Endothelial cell (in vitro differentiated cells): ENCODE measurements at places on chromosomes 5 and 9. TPM values are rescaled to one million over a fixed set of nuclear protein-coding genes. Genes with fewer than 3 reads are reported as not detected.

GRCh38 chr5:156824800-156825199, 25.3 kb upstream of the PPP1R2B start:
- no peaks in the 10 kb centered on the region for H3K27me3 ChIP-seq
- H3K36me3 ChIP-seq, result no peaks in the 10 kb centered on the region
- DNase-seq, result peak; percentile 6
- no peak overlapping the region for H3K4me3 ChIP-seq
- H3K4me1 ChIP-seq, result no peaks in the 10 kb centered on the region

GRCh38 chr5:93596676-93597490, 13.9 kb downstream of the NR2F1 start:
- H3K4me3 ChIP-seq, result no peak overlapping the region
- no peaks in the 10 kb centered on the region for H3K36me3 ChIP-seq
- H3K4me1 ChIP-seq, result peaks cover 25% of the 10 kb centered on the region
- no peak overlapping the region for H3K27ac ChIP-seq
- peaks cover 34% of the 10 kb centered on the region for H3K27me3 ChIP-seq
- no peak for DNase-seq

- peaks cover 3% of the 10 kb centered on the region for H3K4me1 ChIP-seq
- no peak for DNase-seq
- no peaks in the 10 kb centered on the region for H3K36me3 ChIP-seq
- no peak overlapping the region for H3K27ac ChIP-seq
Measured at GRCh38 chr9:73451003-73451402, 299.3 kb downstream of the ANXA1 start.

DNA sequence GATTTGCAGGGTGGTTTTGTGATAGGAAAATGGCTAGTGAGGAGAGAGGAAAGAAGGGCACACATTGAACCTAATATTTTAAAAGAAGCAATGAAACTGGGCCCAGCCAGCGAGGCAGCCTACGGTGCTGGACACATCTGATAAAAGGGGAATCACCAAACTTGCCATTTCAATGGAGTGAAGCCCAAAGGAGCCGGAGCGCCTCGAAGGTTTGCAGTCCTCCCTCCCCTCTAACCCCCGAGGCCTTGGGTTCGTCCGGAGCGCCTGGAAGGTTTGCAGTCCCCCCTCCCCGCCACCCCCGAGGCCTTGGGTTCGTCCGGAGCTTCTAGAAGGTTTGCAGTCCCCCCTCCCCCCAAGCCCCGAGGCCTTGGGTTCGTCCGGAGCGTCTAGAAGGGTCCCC, 132.6 kb downstream of the TENT4A start:
- H3K36me3 ChIP-seq, result no peaks in the 10 kb centered on the region
- DNase-seq, result no peak
- H3K27me3 ChIP-seq, result peaks cover 6% of the 10 kb centered on the region
- no peaks in the 10 kb centered on the region for H3K4me1 ChIP-seq

DNA sequence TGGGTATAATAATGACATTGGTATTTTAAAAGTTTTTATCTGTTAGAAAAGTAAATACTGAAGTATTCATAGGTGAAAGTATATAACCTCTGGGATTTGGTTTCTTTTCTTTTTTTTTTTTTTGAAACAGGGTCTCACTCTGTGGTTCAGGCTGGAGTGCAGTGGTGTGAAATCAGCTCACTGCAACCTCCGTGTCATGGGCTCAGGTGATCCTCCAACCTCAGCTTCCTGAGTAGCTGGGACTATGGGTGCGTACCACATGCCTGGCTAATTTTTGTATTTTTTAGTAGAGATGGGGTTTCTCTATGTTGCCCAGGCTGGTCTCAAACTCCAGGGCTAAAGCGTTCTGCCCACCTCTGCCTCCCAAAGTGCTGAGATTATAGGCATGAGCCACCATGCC, 7.2 kb downstream of the HSDL2 start:
- no peak overlapping the region for H3K27ac ChIP-seq
- no peaks in the 10 kb centered on the region for H3K4me1 ChIP-seq
- H3K4me3 ChIP-seq, result no peak overlapping the region
- no peaks in the 10 kb centered on the region for H3K27me3 ChIP-seq
- DNase-seq, result no peak

GRCh38 chr5:172870291-172870714, 36.3 kb downstream of the ERGIC1 start:
- DNase-seq, result no peak
- peaks cover 3% of the 10 kb centered on the region for H3K27me3 ChIP-seq
- H3K36me3 ChIP-seq, result no peaks in the 10 kb centered on the region

DNA sequence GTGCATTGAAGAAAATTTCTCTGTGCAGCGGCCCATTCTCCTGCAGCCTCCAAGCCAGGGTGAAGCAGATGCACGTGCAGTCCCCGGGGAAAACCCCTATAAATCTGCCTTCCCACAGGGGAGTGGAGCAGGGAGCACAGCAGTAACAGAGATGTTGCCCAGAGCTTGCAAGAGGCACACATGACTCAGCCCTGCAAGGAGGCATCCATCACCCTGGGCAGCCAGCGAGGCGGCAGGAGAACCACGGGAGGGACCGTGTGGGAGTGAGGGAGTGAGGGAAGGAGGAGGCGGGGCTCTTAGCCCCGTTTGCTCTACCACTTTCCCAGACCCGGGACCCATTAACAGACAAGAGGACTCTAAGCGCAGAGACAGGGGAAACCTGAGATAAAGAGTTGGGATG, 96.2 kb upstream of the ARAP3 start:
- H3K4me1 ChIP-seq, result peaks cover 6% of the 10 kb centered on the region
- H3K27me3 ChIP-seq, result peaks cover 9% of the 10 kb centered on the region
- no peak for DNase-seq

- H3K4me1 ChIP-seq, result peaks cover 12% of the 10 kb centered on the region
- DNase-seq, result no peak
Measured at GRCh38 chr9:20507431-20507830, 114.9 kb downstream of the MLLT3 start.

GRCh38 chr9:83000765-83001164, 62.2 kb downstream of the RASEF start:
- no peak for DNase-seq
- no peaks in the 10 kb centered on the region for H3K36me3 ChIP-seq
- H3K4me3 ChIP-seq, result no peak overlapping the region
- H3K27ac ChIP-seq, result no peak overlapping the region

- no peaks in the 10 kb centered on the region for H3K36me3 ChIP-seq
- H3K27me3 ChIP-seq, result no peaks in the 10 kb centered on the region
- DNase-seq, result no peak
- H3K4me3 ChIP-seq, result no peak overlapping the region
- H3K4me1 ChIP-seq, result peaks cover 10% of the 10 kb centered on the region
Measured at GRCh38 chr9:13705918-13706317, 426.4 kb upstream of the MPDZ start.

DNA sequence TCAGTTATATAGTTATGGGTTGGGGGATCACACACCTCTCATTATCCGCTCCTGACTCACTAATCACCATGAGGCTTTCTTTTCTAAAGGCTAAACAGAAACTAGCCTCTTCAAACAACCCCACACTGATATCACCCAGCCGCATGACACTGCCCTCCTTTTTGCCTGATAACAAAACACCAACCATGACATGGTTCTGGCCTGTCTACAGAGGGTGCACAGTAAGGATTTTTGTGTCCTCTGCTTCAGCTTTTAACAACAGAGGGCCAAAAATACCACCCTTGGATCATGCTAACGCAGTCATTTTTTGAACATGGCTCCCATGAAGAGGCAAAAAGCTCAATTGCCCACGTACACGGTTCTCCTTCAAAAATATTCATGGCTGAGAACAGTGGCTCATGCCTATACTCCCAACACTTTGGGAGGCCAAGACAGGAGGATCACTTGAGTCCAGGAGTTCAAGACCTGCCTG, 4.0 kb downstream of the CMBL start:
- H3K4me3 ChIP-seq, result no peak overlapping the region
- peaks cover 12% of the 10 kb centered on the region for H3K36me3 ChIP-seq
- H3K4me1 ChIP-seq, result peaks cover 14% of the 10 kb centered on the region
- peaks cover 10% of the 10 kb centered on the region for H3K27me3 ChIP-seq

GRCh38 chr9:134167530-134167931, 3.2 kb upstream of the RNU6ATAC start:
- peaks cover 2% of the 10 kb centered on the region for H3K27me3 ChIP-seq
- no peak overlapping the region for H3K27ac ChIP-seq
- peaks cover 1% of the 10 kb centered on the region for H3K36me3 ChIP-seq
- no peaks in the 10 kb centered on the region for H3K4me1 ChIP-seq

DNA sequence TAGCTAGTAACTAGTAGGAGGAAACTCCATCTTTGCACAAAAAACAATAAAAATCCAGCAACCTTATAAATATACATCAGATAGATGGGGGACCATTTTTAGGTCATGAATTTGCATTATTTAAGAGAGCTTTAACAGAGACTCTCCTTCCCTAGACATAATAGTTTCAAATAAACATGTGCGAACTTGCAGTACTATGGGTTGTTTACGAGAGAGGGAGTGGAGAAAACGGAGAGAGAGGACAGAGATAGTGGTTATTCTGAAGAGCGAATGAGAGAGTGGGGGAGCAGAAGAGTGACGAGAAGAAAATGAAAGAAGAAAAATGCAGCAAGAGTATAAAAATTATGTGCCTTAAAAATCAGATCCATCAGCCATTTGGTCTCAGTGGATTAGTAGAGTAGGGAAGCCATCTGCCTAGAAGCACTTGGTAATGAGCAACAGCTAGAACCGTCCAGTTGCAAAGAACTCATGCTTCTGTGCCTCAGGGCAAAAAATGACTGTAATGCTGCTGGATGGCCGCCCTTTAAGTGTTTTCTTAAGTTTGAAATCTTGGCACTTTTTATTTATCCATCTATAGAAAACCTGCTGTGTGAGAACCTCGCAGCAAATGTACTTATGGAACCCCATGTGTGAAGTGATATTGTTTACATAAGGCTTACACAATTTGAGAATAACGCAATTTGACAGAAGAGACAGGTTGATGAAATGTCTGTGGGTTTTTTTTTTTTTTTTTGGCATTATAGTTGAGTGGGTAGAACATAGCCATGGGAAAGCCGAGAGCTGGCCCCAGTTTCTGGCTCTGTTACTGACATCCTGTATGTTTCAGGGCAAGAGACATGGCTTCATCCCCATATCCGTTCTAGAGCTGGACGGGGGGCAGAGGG, 95.6 kb upstream of the ZNF608 start:
- H3K4me1 ChIP-seq, result no peaks in the 10 kb centered on the region
- no peak overlapping the region for H3K27ac ChIP-seq
- no peaks in the 10 kb centered on the region for H3K36me3 ChIP-seq
- no peak overlapping the region for H3K4me3 ChIP-seq

- no peak for DNase-seq
- no peak overlapping the region for H3K27ac ChIP-seq
- H3K36me3 ChIP-seq, result no peaks in the 10 kb centered on the region
- H3K27me3 ChIP-seq, result peaks cover 1% of the 10 kb centered on the region
- no peak overlapping the region for H3K4me3 ChIP-seq
- no peaks in the 10 kb centered on the region for H3K4me1 ChIP-seq
Measured at GRCh38 chr9:91074866-91075265, 273.2 kb downstream of the SYK start.

DNA sequence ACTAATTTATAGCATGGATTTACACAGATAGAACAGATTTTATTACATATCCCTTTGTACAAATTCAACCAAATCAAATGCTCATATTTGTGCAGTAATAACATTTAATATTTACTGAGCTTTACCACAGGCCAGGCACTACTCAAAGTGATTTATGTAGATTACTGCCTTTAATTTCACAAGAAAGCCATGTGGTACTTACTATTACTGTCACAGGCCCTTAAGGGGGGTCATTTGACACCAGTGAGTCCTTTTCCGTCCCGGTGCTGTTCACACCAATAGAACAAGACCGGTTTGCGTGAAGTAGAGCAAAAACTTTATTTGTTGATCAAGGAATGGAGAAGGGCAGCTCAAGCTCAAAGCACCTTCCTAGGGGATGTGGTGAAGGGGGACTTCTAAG, 308.5 kb upstream of the KCNN2 start:
- H3K4me1 ChIP-seq, result peaks cover 5% of the 10 kb centered on the region
- no peak for DNase-seq
- H3K36me3 ChIP-seq, result no peaks in the 10 kb centered on the region
- H3K27me3 ChIP-seq, result peaks cover 11% of the 10 kb centered on the region
- no peak overlapping the region for H3K4me3 ChIP-seq

DNA sequence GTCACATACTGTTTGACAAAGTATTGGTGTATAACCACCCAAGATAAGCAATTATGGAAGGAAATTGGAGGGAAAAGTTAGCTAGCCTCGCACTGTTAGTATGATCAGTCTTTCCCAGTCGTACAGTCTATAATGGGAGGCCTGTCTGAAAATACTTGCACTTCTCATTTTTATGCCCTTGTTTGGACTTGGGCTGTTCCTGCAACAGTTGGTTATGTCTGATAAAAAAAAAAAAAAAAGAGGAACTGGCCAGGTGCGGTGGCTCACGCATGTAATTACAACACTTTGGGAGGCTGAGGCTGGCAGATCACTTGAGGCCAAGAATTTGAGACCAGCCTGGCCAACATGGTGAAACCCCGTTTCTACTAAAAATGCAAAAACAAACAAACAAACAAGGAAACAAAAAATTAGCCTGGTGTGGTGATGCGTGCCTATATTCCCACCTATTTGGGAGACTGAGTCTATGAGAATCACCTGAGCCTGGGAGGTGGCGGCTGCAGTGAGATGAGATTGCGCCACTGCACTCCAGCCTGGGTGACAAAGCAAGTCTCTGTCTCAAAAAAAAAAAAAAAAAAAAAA, 58.3 kb upstream of the ANKRD33B start:
- H3K27ac ChIP-seq, result no peak overlapping the region
- peaks cover 3% of the 10 kb centered on the region for H3K36me3 ChIP-seq
- no peaks in the 10 kb centered on the region for H3K4me1 ChIP-seq
- DNase-seq, result no peak

GRCh38 chr5:136025900-136026299, 2.9 kb upstream of the TGFBI start:
- peaks cover 3% of the 10 kb centered on the region for H3K4me1 ChIP-seq
- H3K4me3 ChIP-seq, result no peak overlapping the region
- H3K36me3 ChIP-seq, result no peaks in the 10 kb centered on the region
- peaks cover 10% of the 10 kb centered on the region for H3K27me3 ChIP-seq

DNA sequence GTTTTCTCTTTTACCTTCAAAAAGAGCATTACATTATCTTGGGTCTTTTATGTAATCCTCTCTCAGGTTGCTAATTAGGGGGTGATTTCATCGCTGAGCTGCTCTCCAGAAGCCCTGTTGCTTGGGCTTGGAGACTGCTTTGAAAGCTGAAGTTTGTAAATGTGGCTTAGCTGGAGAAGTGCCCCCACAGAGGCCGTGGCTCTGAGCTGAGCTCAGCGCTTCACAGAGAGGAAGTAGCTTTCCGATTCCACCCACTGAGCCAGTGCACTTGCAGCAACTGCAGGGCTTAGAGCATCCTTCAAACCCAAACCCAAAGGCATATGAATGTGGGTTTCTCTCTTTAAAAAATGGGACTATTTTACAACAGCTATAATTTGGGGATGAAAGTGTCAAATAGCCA, 13.7 kb upstream of the NXNL2 start:
- H3K4me1 ChIP-seq, result peaks cover 7% of the 10 kb centered on the region
- peaks cover 2% of the 10 kb centered on the region for H3K27me3 ChIP-seq
- no peaks in the 10 kb centered on the region for H3K36me3 ChIP-seq
- DNase-seq, result no peak
- H3K4me3 ChIP-seq, result no peak overlapping the region
- H3K27ac ChIP-seq, result no peak overlapping the region

CARTPT gene
- total RNA-seq, result 148 TPM

SUSD3 gene
- total RNA-seq, result 1.2 TPM

ATP10B gene
- not detected for total RNA-seq

CCDC180 gene
- 7.7 TPM for total RNA-seq

TIMD4 gene
- not detected for total RNA-seq

GABRG2 gene
- total RNA-seq, result 0.51 TPM

C9orf153 gene
- 0.36 TPM for total RNA-seq

ACOT12 gene
- total RNA-seq, result not detected

SLCO4C1 gene
- total RNA-seq, result 18.0 TPM
